NCI-H1417 treated with DMSO at 0.1 percent for 48 hours (cell line): ENCODE measurements at places on chromosomes 16 and 17.

DNA sequence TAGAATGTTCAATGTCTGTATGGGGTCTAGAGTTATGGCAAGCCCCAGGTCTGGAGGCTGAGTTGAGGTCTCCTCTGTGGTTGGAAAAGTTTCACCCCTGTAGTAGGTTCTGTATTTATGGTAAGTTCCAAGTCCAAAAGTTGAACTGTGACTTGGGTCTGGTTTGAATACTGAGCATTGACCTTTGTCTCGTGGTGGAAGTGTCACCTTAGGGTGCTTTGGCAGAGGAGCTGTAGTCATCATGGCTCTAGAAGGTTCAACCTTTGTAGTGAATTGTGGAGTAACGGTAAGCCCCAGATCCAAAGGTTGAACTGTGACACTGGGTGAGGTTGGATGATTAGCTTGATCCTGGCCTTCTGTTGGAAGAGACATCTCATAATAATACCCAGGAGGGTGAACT is 17.6 kb downstream of the RDM1 start:
- no peak for DNase-seq

GRCh38 chr17:17844079-17844478 is 7.3 kb upstream of the SREBF1 start:
- DNase-seq = no peak

GRCh38 chr16:87007907-87008306 is 309.3 kb downstream of the C16orf95 start:
- DNase-seq = no peak

- no peak for DNase-seq
These were observed 21.3 kb downstream of the ZCCHC14 start for GRCh38 chr16:87471278-87472141.

DNA sequence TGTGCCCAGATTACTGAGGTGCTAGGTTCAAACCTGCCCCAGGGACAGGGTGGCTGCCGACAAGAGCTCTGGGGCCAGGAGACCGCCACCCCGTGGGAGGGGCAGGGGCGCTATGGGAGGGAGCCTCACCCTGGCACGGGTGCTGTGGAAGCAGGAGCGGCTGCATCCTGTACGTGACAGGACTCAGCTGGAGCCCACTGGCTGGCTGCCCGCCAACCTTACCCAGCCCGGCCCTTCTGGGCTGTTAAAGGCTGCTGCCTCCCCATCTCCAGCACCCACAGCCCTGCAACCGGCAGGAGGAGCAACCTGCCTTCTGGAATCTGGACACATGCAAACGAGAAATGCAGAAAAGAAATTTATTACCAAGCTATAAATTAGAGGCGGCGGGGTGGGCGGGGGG is 11.2 kb downstream of the PAM16 start:
- DNase-seq = no peak

DNA sequence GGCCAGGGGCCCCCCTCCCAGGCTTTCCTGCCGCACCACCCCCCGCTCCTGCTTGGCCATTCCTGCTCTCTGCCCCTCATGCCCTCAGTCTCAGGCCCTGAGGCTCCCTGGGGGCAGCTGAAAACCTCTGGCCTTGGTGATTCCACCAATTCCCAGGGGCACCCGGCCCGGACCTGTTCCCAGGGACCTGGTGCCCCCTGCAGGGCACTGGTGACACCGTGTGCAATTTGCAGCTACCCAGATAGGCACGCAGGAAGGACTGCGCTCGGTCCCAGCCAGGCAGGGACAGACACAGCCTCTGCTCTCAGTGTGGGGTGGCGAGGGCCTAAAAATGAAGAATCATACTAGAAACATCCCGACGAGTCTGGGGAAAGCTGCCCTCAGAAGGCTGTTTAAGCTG is 13.4 kb downstream of the WFDC1 start:
- no peak for DNase-seq
